Activated T-helper 2 cell treated with anti-CD3 and anti-CD28 coated beads, Interferon-gamma antibody, Interleukin-2, Interleukin-4, amounts not matched to agents 10 μg/mL and 5 μg/mL and 100 μg/mL, durations not matched to agents 14 hours and 24 hours and 36 hours (primary cell): ENCODE measurements at places on chromosomes 4 and X.

GRCh38 chr4:151227172-151227571 is 49.8 kb upstream of the PRSS48 start:
- DNase-seq = no peak

DNA sequence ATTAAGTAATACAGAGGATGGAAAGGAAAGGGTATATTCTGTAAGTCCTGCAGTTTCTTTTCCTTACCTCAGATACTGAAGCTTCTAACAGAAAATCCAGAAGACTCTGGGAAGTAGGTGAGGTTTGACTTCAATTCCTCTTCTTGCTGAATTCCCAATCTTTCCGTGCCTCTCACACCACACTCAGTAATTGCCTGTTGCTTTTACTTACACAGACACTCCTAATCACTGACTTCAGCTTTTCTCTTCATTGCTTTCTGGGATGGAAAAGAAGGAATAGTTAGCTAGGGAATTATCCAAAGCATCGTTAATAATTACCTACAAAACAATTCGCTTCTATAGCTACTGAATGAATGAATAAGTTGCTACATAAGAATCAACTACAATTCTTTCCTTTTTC is 163.6 kb downstream of the FBXO8 start:
- no peak for DNase-seq

DNA sequence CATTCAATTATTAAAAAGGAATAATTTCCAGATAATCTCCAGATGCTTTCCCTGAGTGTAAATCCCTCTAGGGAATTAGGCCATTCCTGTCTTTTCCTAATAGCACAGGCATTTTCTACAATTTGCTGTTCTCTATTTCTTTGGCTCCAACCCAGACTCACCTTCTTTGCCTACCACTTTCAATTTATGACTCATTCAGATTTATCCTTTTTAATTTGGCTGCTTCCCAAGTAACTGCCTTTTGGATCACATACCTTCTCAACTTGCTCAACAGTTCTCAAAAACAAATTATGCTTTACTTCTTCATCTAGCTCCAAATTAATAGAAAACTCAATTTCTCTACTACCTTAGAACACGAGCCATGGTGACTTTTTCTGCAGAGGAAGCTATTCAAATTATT is 1166.3 kb upstream of the PCDH7 start:
- no peak for DNase-seq

DNA sequence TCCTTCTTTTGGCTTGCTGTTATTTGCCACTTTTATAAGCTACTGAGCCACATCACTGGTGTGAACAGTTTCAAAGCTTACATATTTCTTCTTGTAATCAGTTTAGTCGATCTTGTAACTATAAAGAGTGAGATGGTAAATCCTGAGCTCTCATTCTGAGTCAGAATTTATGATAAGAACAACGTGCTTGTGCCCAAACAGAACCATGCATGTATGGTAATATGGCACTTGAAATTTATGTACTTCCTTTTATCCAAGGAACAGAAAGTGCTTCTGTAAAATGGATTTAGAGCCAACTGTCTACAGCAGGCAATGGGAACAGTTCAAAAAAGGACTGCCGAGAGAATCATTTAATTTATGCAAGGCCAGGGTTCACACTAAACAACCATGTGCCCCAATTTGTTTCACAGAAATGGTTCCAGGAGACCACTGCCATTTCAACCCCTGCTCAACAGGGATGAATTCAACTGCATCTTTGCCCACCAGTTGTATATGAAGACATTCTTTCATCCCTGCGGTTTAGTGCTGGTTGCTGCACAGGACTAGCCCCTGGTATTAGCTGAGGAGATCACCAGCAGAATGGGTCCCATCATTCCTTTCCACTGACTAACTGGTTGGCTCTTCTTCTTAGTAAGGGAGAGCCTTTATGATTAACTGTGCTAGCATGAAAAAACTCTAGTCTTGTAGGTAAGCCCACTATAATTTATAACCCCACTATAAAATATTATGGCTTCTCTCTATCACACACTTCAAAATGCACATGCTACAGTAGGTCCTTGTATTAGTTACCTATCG is 162.9 kb upstream of the PGRMC2 start:
- no peak for DNase-seq

- no peak for DNase-seq
Observed at GRCh38 chr4:41572516-41572915, 34.6 kb downstream of the LIMCH1 start.

DNA sequence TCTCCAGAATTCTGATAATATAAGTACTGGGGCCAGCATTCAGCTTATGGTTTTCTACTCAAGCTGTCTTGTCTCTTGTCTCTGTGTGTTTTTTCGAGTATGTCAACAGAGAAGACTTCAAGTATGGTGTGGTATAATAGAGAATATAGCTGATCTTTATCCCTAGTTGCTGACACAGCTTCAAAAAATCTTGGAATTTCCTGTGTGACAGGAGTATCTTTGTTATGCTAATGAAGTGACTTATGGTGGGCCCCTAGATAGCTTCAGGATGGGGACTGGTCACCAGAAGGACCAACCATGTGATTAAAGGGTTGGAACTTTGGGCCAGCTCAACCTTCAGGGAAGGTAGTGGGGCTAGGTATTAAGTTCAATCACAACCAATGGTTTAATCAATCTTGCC is 2.9 kb downstream of the GPRASP3 start:
- DNase-seq = no peak
